ENCODE measurements at places on chromosomes 12 and 14.
A peak's percentile ranks its signal among the peaks of the same experiment; 100 is the strongest.

DNA sequence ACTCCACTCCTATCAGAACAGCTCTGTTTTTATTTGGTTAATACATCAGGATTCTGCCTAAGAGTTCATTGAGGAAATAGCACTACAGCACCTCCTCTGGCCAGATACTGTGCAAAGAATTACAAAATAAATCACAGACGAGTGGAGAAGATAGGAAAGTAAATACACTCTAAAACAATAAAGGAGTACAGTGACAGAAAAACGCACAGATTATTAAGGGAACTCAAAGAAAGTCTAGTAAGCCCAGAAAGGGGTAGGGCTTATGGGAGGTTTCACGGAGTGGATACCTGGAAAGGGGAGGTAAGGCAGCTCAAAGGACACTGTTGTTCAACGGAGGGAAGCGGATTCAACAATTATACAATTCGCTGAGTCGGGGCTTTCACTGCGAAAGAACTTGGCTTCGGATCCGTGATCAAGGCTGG, 5.5 kb downstream of the OR10AD1 start:
- no peak for DNase-seq

- DNase-seq: no peak
Measured at GRCh38 chr14:99889268-99889667, 96.1 kb downstream of the EML1 start.

- DNase-seq: no peak
Measured at GRCh38 chr14:68815298-68816182, 22.7 kb upstream of the ZFP36L1 start.

GRCh38 chr12:7144414-7145120, 14.4 kb downstream of the CLSTN3 start:
- DNase-seq: peak; percentile 22

DNA sequence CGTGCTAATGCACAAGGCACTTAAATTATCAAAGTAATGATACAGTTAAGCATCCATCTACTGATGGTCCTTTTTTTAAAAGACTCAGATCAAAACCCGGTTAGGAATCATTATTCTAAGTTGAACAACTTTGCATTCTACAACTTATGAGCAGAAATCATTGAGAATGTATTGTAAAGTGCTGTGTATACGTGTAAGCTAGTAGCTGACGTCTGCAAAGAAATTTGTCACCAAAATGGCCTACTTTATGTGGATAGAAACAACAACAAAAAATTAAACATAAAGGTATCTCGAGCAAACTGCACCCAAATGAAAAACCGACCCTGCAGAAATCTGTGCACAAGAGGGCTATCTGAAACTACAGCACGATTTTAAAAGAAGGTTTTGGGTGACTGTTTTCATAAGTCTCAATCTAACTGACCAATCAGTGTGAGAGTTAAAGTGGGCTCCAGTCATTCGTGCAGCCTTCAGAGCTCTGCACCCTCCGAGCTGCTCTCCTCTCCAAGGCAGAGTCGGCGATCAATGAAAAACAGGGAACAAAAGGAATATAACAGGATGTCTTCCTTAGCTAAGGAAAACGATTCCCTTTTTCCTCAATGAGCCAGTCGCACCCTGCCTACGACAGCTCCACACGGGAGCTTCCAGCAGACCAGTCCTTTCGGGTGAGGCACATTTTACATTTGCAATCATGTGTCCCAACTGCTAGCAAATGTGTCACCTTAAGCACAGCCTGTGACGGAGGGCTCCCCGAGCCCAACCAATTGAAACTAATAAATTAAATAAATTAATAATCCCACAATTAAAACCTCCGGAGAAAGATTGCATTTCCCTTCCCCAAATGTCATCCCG, 200.7 kb upstream of the FOXN3 start:
- DNase-seq: no peak

- no peak for DNase-seq
Measured at GRCh38 chr14:66206554-66206953, 279.6 kb upstream of the CCDC196 start.

DNA sequence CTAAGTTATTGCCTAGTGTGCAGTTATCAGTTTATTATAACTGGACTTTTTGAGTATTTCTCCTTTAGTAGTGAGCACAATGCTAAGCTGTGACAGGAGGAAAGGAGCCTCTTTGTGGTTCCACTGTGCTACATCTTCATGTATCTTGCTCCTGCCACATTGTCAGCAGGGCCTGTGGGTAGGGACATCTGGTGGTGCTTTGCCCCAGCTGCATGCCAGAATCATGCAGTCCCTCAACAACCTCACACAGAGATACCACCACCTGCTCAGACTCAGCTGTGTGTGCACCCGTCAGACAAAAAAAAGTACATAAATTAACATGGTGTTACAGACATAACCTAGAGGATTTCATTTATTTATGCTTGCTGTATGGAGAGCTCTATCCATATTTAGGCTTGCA, 51.1 kb downstream of the MIS18BP1 start:
- DNase-seq: no peak

- no peak for DNase-seq
Measured at GRCh38 chr12:69024413-69024812, 91.4 kb upstream of the CPM start.
